Activated T-helper 1 cell treated with Interleukin-2 at 50 U/mL for 16 hours (primary cell): ENCODE measurements at places on chromosomes 3 and 15.

GRCh38 chr15:69467636-69468035, 15.0 kb downstream of the RPLP1 start:
- no peak for DNase-seq

- no peak for DNase-seq
These were observed 6.2 kb downstream of the CORO2B start for GRCh38 chr15:68584756-68585573.

DNA sequence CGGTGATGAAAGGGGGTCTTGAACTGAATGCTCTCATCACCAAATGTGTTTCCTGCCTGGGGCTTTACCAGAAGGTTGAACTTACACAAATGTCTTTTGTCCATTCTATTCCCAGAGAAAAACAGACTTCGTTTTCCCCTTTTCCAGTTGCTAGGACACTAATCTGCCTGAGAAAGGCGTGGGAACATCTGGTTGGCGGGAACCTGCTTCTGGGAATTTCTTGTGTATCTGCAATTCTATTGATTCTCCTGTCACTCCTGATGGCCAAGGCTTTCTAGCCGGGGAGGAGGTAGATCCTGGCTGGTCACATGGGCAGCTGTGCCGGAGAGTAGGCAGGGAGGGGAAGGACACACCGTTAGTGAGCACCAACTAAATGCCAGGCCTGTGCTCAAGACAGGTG, 31.1 kb upstream of the CCDC174 start:
- DNase-seq: no peak

DNA sequence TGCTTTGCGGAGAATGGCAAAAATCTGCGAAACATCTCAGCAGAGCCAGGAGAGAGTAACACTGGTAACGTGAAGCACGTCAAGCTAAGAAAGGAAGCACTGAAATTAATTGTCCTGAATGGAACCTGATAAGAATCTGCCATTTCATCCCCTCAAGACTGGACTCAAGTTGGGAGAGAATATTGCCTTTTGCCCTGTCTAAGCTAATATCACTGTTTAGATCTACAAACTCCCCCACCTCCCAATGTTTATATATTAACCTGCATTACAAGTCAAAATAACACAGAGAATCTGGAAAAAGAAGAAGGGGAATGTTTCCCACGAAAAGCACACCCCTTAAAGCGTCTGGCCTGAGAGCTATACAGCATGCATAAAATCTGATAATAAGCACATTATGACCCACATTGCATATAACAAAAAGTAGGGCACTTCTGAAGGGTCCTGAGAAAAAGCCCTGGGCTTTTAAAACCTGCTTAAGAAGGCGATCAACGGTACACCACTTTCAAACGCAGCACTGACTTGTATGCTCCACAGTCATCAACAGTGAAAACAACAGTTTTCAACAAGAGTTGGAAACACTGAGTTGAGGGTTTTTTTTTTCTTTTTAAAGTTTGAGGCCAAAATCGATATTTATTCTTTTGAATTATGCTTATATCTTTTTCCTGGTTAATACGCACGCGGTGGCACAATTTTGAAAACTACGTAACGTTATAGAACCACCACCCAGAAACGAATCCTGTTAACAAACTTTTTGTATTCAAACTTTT, 1.4 kb upstream of the KAT2B start:
- no peak for DNase-seq

DNA sequence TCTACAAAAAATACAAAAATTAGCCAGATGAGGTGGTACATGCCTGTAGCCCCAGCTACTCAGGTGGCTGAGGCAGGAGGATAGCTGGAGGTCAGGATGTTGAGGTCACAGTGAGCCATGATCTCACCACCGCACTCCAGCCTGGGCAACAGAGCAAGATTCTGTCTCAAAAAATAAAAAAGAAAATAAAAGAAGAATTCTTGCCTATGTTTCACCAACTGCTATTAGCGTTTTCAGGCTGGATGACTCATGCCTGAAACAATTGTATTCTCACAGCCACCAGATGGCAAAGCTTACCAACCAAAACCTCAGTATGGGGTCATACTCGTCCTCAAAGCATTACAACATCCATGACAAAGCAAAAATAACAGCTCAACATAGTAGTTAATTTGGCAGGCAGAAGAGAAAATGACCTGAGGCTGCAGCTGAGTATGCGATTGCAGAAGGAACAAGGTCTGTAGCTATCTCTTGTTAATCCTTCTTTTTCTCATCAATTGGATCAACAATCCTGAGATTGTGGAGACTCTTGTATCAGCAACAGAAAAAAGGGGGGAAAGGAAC, 52.2 kb downstream of the TP53BP1 start:
- DNase-seq: no peak

GRCh38 chr15:80811781-80812315, 32.7 kb downstream of the CEMIP start:
- no peak for DNase-seq

GRCh38 chr15:29092376-29093064, 177.1 kb downstream of the NSMCE3 start:
- DNase-seq: no peak

DNA sequence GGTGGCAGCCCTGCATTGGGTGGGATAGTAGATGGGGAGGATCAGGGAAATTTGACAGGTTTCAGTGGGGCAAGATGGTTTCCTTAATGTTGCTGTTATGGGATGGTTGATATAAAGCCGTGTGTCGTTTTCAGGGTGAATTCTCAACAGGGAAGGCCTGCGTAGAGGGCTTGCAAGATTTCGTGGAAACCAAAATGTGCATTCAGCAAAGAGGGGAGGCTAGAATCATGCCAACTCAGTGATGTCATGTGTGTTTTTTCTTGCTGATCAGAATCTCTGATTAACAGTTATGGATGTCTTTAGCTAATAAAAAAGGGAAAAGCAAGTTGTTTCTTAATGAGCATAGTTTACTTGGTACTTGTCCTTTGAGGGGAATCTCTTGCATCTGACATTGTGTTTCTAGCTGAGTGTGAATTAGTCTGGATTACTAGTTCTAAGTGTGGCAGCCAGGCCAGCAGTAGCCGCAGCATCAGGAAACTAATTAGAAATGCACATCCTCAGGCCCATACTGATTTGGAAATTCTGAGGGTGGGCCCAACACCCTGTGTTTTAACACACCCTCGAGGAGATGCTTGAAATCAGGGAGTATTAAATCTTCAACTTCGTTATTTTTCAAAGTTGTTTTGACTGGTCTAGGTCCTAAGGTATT, 24.8 kb downstream of the MRAS start:
- no peak for DNase-seq

- no peak for DNase-seq
These were observed 17.5 kb upstream of the EIF2B5 start for GRCh38 chr3:184117636-184118035.

DNA sequence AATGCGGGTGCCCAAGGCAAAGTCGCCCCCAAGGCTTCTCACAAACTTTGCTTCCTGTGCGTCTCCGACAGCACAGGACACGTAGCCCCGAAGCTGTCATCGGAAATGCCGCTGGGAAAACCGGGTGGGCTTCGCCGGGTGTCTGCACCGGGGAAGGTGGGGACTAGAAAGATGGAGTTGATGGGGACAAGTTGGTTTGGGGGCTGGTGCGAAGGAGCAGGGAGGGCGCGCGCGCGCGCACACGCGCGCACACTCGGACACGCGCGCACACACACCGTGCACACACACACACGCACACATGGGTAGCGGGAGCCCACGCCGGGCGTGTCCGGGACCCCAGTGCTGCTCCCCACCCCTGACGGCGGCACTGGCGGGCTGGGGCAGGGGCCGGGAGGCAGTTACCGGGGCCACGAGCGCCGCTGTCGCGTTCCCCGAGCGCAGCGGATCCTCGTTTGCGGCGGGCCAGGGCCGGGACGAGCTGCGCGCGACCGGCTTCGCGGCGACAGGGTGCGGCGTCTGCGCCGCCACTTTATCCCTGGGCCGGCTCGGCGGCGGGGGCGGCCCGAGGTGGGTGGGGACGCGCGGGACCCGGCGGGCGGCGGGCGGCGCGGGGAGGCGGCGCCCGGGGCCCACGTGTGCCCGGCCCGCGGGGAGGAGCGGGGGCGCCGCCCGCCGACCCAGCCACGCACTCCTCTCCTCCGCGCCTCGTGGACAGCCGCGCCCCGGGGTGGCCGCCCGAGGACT, 539 bp upstream of the MGLL start:
- no peak for DNase-seq

- DNase-seq: no peak
These were observed 84.4 kb upstream of the MELTF start for GRCh38 chr3:197114007-197114406.

- no peak for DNase-seq
These were observed 76.3 kb upstream of the FRMD4B start for GRCh38 chr3:69462022-69462825.

DNA sequence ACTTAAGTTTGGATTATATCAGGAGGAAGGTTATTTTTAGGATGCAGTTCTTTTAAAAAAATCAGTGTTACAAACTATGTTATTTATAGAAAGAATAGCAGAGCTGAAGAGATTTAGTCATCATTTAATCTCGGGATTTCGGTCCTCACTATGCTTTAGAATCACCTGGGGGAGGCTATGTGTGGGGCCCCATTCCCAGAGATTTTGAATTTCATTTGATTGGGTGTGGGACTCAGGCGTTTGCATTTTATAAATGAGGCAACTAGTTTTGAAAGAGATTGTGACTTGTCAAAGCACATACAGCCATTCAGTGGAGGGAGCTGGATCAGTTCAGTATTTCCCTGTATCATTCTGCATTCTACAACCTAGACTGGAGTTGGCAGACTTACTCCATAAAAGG, 36.8 kb downstream of the TFG start:
- no peak for DNase-seq

- no peak for DNase-seq
These were observed 736.9 kb downstream of the GBE1 start for GRCh38 chr3:81024560-81024959.

DNA sequence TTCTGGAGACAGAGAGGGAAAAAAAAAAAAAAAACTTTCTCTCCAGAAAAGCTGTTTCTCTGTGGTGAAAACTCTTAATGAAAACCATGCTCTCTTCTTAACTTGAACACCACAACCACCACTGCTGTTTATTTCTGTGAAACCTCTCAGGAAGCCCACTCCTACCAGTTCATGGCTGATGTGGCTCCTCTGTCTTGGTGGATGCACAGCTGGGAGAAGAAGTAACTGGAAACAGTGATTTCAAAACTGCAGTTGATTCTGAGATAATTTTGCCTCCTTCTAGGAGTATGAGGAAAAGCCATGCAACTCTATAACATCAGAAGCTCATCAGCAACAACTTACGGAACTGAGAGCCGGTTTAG, 40.2 kb upstream of the PYGO1 start:
- no peak for DNase-seq

- DNase-seq: no peak
These were observed 147.0 kb upstream of the LRRFIP2 start for GRCh38 chr3:37321377-37321781.

DNA sequence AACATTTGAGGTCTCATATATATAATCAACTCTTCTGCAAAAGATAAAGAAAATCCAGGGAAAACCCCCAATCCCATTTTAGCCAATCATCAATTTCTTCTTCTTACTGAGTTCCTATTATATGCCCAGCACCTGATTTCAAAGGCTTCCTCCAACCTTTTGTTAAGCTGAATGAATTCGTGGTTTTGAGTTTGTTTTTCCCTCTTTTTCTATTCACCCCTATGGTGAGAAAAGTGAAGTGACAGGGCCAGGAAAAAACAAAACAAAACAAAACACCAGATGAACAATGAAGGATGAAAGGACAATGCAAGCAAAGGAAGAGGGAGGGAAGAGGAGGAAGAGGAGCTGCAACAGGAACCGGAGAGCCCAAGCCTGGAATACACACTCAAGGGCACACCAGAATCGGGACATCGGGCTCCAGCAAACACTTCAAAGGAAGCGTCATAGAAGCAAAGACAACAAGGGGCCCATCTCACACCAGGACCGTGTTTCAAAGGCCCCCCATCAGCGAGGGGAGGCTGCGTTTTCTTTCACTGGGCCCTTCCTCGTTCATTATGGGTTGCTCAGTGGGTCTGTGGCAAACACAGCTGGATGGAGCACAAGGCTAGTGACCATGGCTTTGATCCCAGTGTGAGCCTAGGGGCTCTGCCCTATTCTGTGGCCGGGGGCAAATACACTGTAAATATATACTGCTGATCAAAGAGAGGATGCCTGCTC, 50.2 kb downstream of the VGLL4 start:
- DNase-seq: no peak

- no peak for DNase-seq
These were observed 603.0 kb upstream of the ROBO2 start for GRCh38 chr3:76436894-76437293.

DNA sequence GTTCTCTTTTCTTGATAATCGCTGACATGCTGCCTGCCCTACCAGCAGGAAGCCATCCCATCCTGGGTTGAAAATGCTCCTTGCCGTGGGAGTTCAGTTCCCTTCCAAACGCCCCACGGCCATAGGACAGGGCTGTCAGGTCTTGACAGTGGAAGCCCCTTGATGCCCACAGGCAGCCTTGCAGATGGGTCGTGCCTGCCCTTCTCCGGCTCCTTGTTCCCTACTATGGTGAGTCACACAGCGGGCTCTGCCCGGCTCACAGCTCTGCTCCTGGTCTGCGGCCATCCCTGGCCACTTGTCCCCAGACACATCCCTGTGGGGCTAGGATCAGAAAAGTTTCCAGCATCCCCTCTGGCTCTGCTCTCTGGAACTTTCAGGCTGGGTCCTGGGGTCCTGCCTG, 6.2 kb upstream of the APBA2 start:
- no peak for DNase-seq
